T-helper 22 cell (primary cell): ENCODE measurements at places on chromosomes 11 and 22.

DNA sequence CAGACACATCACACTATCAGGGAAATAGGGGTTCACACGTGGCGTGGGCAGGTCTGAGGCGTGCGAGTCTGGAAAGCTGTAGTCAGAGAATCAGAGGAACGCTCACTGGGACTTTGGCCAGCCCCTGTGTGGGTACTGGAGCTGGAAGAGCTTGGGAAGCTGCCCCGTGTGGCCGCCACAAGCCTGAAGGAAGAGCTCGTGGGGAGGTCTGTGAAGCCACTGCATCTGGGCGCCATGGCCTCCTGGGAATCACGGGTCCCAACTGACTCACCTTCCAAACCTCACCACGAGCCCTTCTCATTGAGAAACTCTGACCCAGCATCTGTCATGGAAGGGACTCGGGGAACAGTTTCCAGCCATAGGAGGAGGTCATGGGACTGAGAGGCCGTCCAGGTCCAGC is 5.9 kb upstream of the MRGPRF start:
- DNase-seq, result no peak

- DNase-seq, result no peak
Measured at GRCh38 chr22:49381595-49382450, 445.9 kb downstream of the BRD1 start.

DNA sequence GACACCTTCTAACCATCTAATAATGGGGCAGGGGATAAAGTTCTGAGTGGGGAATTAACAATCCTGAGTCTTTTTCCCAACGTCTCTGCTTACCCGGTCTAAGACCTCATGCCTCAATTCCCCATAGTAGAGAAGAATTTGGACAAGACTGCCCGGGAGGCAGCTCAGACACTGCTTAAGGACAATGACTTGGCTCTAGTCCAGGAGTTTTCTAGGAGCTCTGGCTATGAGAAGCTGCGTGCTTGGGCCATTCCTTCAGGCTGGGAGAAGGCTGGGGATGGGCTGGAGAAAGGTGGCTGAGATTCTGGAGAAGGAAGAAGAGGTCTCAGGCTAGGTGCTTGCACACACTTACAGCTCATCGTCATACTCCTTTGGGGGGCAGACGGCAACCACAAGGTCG is 19.8 kb upstream of the ABCC8 start:
- DNase-seq, result no peak

DNA sequence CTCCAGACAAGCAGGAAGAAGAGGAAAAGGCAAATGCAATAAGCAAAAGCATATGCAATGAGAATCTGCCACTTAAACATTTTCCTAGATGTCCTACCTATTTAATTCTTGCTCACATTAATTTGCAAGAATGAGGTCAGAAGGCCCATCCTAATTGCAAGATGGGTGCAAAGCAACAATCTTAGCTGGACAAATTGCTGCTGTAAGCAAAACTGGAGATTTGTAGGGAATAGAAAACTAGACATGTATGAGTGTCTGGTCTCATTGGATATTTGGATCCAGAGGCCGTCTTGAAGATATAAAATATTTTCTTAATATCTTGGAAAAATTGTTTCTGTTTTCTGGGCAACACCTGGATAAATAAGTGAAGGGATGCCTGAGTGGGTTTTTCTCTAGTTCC is 150.1 kb upstream of the PGR start:
- DNase-seq, result no peak

GRCh38 chr11:15699978-15700377 is 585.3 kb downstream of the INSC start:
- DNase-seq, result no peak

DNA sequence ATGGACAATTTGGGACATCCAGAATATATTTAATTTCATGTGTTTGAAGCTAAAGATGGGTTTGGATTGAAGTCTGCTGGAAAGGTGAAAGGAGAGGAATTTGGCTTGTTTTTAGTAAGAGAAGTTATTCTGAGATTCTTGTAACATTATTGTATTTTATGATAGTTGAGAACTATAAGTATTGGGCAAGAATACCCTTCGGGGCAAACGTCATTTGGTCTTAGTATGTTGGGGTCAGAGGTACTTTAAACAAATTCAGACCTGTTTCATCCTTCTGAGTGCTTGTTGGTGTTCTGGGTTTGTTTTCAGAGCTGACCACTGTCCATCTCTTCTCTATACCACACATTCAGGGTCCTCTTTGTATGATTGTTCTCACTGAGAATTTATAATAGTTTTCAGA is 19.5 kb downstream of the PANX1 start:
- no peak for DNase-seq

DNA sequence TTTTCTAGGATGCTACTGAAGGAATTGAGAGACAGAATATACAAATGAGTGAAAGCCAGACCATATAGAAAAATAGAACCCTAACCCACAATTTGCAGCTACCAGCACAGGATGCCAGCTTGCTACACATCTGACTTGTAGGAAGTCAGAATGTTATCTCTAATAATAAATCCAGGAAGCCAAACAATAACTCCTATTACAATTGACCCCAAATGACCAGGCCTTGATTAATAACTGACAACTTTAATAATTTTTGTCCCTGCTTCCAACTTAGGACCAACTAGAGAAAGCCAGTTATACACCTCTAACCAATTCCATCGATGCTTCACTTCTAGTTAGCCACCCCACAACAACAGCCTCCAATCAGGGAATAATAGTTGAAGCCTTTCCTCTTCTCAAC is 193.4 kb downstream of the CASP12 start:
- DNase-seq, result no peak

DNA sequence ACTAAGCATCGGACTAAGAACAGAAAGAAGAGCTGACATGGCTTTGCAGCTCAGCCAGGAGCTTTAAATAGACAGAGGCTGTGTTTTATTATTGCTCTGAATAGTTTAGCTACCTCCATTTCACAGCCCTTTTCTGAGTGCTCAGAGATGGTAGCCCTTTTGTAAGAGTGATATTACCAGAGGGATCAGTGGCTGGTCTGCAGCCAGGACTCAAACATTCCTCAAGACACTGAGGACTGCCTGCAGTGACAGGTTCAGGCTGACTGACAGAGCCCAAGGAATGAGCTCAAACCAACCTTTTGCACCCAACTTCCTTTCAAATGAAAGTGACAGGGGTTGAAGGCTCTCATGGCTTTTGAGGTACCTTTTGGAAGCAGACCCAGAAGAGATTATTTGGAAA is 189.0 kb downstream of the DDX10 start:
- no peak for DNase-seq

DNA sequence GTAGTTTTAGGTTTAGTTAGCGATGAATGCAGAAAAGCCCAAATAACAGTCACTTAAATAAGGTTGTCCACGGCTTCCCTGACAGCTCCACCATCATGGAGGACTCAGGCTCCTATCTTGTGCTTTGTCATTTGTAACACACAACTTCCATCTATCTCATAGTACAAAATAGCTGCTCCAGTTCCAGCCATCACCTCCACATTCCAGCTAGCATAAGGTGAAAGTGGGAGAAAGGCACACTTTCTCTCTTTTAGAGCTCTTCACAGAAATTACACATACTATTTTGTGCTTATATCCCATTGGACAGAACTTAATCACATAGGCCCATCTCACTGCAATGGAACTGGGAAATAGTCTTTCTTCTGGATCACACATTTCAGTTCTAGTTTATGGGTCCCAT is 8.7 kb downstream of the THY1 start:
- DNase-seq, result no peak

- DNase-seq, result no peak
Measured at GRCh38 chr11:86902345-86902744, 52.9 kb downstream of the FZD4 start.

DNA sequence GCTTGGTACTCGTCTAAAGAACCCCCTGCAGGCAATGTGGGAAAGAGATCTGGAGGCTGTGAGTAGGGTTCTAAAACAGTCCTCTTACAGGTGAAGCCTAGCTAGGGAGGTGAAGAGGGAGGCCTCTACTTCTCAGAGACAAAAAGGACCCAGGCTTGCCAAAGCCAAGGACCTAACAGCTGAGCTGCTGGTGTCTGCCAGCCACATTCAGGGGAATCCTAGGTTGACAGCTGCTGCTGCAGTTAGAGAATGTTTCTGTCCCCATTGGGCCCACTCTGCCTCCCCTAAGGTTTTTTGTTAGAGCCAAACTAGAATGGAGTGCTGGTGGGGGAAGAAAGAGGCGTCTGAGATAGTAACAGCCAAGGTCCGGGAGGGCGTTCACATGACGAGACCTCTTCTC is 26.6 kb upstream of the TLCD5 start:
- DNase-seq, result no peak

- DNase-seq, result no peak
Measured at GRCh38 chr11:35367491-35367890, 51.9 kb downstream of the SLC1A2 start.

- DNase-seq, result no peak
Measured at GRCh38 chr11:68505596-68505995, 45.0 kb downstream of the PPP6R3 start.

DNA sequence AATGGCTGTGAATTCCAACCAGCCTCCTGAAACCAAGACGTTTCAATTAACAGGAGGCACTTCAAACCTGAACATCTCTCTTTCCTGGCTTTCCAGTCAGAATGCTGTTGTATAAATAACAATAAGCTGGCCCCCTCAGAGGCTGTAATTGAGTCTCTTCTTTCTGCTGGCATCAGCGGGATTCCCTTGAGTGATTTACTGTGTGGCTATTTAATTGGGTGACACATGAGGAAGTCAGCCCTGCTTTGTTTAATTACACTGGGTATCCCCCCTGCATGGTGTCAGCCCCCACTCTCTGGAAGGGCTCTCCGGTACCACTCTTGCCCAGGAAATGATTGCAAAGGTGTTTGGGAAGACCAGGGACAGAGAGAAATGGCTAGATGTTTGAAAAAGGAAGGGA is 101.6 kb downstream of the NTM start:
- DNase-seq, result no peak
